Vagina (tissue), 2 donors: ENCODE measurements at places on chromosomes 12 and 14.

DNA sequence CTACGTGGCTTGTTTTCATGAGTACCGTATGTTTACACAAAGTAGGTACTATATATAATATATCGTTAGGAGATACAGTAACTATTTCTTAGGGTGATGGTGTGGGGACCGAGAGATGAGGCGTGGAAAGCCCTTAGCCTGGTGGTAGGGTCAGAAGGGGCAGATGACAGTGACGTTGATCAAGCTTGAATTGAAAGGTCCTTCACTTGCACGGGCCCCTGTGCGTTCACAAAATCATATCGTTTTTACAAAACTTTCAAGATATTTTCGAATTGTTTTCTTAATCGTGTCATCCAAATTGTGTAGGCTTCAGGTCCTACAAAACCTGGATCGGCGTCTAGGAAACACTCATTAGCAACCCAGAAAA is 881 bp upstream of the SOS2 start:
- DNase-seq, result no peak

DNA sequence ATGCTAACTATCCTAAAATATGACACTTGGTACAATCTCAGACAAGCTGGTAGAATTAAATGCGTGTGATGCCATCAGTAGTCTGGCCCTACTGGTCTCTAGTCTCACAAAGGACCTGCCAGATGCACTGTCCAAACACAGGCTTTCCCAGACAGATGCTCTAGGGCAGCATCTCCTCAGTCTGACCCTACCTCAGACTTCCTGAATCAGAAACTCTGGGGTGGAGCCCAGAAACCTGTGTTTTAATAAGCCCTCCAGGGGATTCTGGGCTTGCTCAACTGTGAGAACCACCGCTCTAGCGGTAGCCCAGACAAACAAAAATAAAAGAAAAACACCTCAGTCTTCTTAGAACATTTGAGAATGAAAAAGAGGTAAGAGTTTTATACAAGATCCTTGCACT is 48.0 kb downstream of the BDKRB1 start:
- DNase-seq, result no peak

- DNase-seq, result no peak
Observed at GRCh38 chr14:96255501-96256366, at the start of gene BDKRB1. Gene BDKRB1 (plus strand): TSS chr14:96256210. CDS start chr14:96263683, 7,473 bp downstream.

- DNase-seq, result no peak
Observed at GRCh38 chr12:27199638-27200300, 44.3 kb upstream of the STK38L start.

- no peak for DNase-seq
Observed at GRCh38 chr12:40921563-40922163, 229.4 kb downstream of the CNTN1 start.
